Esophagus squamous epithelium (tissue), 5 donors: ENCODE measurements at places on chromosomes 2 and 18.

GRCh38 chr2:133532919-133533318 is 35.3 kb downstream of the NCKAP5 start:
- no peak for DNase-seq

DNA sequence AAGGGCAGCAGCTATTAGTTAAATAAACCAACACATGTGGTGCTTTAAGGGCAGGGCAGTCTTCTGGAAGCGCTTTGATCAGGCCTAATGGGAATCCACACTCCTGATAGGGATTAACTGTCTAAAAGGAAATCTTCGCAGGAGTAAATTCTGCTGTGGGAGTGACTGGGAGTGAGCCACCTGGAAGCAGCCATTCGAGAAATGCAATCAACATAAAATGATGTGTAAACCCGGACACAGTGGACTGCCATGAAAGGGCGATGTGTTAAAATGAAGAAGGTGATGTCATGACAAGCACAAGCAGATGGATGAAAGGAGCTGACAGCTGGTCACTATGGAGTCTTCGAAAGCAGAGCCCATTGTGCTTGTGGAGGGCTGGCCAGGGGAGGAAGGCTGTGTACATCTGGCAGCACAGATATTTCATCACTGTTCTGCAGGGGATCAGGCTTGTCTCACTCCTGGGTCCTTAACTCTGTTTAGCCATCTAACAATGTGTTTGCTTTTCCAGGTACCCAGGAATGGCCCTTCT is 24.8 kb upstream of the GALNT14 start:
- no peak for DNase-seq

GRCh38 chr2:71045865-71046548 is 22.4 kb upstream of the NAGK start:
- DNase-seq = no peak

DNA sequence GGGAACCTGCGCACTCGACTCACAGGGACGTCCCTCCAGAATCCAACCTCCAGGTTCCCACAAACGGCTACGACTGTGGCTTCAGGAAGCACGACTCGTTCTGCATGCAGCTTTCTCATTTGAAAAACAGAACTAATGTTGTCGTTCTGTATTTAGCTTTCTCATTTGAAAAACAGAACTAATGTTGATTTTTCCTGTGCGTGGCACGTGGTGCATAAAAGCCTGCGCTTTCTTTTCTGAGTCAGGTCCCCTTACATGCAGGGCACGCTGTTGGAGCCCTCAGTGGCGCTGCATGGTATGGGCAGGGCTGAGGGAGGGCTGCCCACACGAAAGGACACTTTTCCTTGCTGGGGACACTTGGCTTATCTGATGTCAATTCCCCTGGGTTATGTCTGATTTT is 124.3 kb downstream of the TMEM18 start:
- DNase-seq = no peak

- no peak for DNase-seq
These were observed 332.4 kb downstream of the GULP1 start for GRCh38 chr2:188623995-188624643.

DNA sequence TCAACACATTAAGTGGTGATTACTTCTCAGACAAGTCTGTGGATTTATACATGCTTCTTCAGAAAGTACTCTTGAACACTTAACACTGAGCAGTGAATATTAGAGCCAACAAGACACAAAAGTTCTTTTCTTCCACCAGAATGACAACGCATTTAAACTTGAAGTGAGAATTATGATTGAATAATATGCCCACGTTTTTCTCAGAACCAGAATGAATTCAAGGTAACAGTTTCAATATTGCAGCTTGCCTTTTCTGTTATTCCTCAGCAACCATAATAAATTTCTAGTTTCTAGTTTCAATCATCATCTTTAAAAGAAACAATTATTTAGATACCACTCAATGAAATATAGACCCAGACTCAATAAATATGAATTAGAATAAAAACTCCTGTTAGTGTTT is 547.0 kb downstream of the NUP35 start:
- no peak for DNase-seq

- no peak for DNase-seq
These were observed 50.9 kb downstream of the MMADHC start for GRCh38 chr2:149536649-149537048.

DNA sequence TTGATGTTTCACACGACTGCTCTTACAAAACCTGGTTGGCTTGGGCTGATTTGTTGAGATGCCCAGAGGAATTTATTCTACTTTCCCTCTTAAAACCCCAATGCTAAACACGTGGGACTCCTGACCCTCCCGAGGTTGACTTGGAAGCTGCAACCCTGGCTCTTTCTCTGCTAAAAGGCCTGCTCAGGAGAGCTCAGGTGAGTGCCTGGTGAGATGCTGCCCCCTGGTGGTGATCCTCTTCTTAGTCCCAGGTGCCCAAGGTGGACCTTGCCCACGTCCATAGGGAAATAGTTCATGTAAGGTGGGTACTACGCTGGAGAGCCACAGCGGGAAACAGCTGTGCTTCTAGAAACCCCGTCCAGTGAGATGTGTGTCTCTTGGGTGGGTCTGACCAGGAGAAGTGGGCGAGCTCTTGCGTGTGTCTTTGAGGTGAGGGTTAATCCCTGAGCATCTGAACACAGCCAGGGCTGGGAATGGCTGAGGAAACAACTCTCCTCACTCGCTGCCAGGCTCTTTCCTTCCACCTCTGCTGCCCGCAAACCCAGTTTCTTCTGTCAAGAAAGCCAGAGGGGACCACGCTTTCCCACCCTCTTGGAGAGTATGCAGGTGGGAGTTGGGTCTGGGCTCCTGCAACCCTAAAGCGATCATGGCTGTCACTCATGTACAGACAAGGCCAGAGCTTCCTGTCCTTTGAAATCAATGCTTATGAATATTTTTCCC is 25.5 kb upstream of the PXDN start:
- no peak for DNase-seq

DNA sequence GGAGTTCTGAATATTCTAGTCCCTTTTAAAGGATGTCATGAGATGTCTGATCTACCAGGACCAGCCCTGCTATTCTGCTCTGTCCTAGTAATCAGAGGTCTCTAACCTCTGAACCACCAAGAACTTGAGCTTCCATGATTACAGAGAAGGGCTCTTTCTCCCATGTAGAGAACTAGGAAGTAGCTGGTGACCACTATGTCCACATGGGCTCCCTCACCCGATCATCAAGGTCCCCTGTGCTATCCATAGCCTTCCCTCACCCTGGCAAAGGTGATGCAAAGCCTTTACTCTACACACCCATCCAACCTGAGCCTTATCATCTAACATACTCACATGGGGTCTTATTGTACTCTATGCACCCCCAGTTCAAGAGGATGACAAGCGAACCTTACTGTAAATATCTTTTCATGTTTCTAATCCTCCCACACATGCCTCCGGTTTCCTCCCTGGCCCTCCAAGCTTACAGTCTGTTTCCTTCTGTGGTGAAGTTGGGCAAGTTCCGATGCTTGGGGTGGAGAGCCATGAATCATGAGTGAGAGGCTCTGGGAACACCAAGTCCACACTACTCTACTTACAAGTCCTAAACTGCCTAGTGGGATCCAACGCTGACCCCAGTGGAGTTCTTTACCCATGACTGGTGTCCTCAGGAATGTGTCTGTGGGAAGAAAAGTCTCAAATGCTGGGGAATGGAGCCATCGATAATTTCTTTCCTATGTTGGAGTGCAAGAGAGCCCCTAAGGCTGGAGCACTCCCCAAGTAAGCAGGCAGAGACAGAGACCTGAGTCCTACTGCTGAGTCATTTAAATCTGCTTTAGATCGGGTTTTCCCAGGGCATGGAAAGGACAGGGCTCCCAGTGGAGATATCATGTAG is 73.3 kb upstream of the KLF7 start:
- DNase-seq = peak; percentile 18
